Activated CD4-positive, alpha-beta T cell treated with anti-CD3 and anti-CD28 coated beads for 24 hours (primary cell): ENCODE measurements at places on chromosomes 2 and 18.

GRCh38 chr2:4995466-4995865 is 696.7 kb upstream of the SOX11 start:
- DNase-seq: no peak

GRCh38 chr2:41907771-41908207 is 140.0 kb upstream of the PKDCC start:
- no peak for DNase-seq

DNA sequence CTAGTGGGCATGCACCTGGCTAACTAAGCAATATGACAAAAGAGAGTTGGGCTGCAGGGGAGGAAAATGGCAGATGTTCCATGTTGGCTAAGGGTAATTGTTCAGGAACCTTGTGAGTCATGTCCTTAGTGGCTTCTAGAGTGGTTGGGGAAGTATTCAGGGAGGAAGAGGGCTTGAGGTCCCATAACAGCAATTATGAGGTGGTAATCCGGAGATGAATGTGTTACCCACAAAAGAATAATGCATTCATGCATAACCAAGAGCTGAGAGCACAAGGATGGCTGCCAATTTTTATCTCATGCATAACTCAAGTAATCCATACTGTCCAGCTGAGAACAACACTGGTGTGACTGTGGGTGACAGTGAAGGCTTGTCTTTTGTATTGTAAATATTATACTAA is 42.9 kb downstream of the TMEFF2 start:
- DNase-seq: no peak

- peak; percentile 62 for DNase-seq
Measured at GRCh38 chr2:196239622-196240587, 68.5 kb upstream of the STK17B start.

GRCh38 chr2:119465687-119466086 is 34.0 kb downstream of the TMEM37 start:
- no peak for DNase-seq

- DNase-seq: no peak
Measured at GRCh38 chr2:154526234-154526633, 172.3 kb upstream of the KCNJ3 start.

DNA sequence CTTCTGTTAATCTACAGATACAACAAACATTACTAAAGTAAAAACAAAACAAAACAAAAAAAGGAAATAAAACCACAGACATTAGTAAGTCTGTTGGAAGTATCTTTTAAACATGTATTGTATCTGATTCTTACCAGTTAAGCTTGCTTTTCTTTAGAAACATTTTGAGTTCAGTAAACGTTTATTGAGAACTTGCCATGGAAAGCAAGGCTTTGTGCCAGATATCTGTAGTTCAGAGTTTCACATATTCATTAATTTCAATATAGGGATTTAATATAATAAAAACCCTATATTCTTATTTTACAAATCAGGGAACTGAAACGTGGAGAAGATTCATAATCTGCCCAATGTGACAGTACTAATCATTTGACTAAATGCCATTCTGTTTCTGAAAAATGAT is 1101.0 kb upstream of the GYPC start:
- DNase-seq: no peak

DNA sequence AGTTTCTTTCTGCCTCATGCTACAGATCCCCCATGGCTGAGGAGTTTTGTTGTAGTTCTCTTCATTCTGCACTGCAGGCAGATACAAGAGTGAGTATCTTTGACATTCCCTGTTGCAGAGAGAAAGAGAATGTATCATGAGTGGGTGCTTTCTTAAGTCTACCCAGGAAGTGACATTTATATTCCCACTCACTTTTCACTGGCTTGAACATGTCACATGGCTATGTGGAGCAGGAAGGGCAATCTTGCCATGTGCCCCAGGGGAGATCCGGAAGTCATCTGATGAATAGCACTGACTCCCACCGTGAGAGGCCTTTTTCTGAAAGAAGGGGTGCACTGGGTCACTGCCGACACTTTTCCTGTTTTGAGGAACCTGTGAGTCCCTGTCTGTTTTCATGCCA is 66.4 kb upstream of the BOD1L2 start:
- no peak for DNase-seq

DNA sequence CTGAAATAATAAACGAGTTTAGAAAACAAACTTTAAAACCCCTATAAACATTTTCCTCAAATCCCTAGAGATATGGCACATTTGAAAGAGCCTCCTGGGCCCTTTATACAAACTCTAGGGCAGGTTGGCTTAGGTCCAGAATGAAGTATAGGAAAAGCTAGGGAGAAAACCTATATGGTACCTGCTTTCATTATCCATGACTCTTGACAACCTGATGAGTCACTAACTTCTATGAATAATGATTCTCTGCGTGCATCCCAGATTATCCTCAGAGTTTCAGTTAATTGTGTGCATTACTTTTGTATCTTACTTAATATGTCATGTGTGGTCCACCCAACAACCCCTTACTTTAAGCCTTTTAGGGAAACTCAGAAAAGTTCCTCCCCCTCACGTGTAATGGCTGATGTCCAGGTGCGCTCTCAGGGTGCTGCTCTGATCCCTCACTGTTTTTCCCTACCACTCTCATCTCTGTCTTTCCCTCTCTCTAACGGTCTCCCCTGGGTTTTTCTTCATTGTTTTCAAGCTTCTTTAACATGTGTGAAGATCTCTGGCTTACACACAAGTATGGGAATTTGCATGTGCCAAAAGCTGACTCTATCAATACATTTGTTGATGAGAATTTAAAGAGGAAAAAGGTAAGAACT is 78.5 kb downstream of the LRP1B start:
- no peak for DNase-seq

GRCh38 chr2:147854557-147855134 is 9.8 kb downstream of the ACVR2A start:
- no peak for DNase-seq

GRCh38 chr2:58448065-58448507 is 207.0 kb upstream of the FANCL start:
- peak; percentile 2 for DNase-seq

DNA sequence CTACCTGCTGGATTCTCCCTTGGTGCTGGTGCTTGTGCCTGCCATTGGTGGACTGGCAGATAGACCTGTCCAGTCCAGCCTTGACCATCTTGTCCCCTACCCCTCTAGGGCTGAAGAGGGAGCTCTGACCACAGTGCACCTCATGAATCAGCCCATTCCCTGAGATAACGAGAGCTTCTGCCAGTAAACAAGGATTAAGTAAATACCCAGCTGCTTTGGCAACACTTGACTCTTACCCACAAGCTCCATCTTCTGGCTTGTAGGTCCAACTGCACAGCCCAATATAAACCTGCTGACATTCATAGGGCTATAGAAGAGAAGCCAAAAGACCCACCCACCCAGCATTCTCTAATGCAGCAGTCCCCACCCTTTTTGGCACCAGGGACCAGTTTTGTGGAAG is 186.4 kb downstream of the PIK3C3 start:
- no peak for DNase-seq

DNA sequence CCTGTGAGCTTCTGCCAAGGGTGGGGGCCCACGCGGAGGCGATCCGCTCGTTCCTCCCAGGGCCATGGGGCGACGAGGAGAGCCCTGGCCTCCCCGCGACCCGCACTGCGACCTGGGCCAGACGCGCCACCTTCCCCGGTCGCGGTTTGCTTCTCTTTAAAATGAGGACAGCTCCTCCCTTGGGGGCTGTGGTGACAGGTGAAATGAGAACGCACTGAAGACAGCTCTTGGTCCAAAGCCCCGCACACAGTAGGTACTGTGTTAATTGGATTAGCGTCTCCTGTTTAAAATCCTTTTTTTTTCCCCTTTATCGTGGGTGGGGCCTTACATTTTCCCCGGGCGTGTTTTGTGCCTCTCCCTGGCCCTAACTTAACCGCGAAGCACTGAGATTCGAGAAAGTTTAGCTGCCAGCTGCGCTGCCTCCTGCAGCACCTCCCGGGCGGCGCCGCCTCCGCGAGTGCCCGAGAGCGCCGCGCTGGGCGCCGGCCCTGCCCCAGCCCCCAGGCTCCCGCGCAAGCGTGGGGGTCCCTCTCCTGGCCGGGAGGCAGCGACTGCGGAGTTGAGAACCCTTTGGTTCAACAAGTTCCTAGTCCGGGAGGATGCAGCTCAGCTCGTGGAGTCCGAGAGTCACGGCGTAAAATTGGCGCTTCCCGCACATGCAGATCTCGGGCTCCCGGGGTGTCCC is 1.1 kb downstream of the HPCAL1 start:
- DNase-seq: no peak

- no peak for DNase-seq
Measured at GRCh38 chr2:45891719-45892424, 240.4 kb downstream of the PRKCE start.

DNA sequence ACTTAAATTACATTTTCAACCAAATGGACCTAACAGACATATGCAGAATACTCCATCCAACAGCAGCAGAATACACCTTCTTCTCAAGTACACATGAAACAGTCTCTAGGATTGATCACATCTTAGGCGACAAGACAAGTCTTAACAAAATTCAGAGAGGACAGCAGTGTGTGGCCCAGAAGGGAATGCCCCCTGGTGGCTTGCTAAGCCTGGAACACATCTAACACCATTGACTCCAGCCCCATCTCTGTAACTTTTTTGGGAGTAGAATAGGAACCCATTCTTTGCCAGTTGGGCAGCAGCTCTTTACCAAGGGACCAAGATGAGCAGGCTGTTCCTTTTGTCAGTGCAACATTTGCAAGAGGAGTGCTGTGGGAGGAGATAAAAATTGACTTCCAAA is 249.9 kb downstream of the PLCL1 start:
- peak; percentile 28 for DNase-seq

DNA sequence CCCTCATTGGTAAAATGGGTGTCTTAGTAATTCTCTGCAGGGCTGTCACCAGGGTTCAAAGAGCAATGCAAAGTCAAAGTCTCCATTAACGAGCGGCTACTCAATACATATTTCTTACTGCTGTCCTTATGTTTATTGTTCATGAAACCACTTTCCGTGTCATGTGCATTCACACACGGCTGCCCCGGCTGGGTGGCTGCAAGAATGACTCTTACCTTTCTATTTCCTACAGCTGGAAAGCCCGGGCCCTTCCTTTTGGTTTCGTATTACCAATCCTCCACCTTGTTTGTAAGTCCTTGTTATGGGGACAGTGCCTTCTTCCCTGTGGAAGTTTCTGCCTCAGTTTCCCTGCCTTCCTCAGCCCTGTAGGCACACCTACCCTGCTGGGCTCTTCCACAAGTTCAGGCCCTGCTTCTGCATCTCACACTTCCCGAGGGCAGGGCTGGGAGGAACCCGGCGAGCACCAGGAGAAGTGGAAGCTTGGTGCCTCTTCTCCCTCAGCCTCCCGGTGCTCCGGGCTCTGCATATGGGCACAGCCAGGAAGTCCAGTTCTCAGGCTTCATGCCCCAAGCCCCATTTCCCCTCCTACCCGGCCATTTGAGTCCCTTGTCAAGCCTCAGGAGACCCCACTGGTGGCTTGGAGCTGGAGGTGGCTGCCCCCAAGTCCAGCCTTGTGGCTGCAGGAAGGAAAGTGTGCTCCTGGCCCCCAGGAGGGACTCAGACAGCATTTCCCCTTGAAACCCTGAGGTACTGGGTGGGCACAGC is 18.7 kb upstream of the ACKR3 start:
- DNase-seq: no peak

DNA sequence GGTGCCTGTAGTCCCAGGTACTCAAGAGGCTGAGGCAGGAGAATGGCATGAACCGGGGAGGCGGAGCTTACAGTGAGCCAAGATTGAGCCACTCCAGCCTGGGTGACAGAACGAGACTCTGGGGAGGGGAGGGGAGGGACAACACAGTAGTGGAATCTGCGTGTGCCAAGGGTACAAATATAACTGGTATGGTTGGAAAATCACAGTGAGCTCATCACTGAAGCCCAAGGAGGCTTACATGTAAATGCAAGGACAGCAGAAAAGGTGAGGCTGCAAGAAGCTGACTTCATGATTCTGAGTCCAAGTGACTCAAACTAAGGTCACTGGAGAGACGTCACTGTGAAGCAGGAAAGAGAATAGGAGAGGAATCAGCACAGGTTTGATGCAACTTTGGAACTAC is 9.2 kb downstream of the SEPTIN10 start:
- DNase-seq: no peak

DNA sequence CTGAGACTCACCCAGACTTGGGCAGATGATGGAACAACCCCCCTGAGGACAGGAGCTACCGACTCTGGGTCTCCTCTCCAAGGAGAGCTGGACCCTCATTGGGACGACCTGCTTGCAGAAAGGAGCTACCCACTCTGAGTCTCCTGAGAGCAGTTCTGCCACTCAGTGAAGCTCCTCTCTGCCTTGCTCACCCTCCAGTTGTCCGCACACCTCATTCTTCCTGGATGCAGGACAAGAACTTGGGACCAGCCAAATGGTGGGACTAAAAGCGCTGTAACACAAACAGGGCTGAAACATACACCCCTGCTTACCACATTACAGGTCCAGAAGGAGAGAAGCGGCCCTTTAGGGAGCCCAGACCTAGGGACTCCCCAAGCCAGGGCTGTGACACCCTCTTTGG is 124.9 kb upstream of the CCDC150 start:
- DNase-seq: no peak

- no peak for DNase-seq
Measured at GRCh38 chr2:45918463-45919159, 267.1 kb downstream of the PRKCE start.

- no peak for DNase-seq
Measured at GRCh38 chr2:61529944-61530735, 8.0 kb downstream of the XPO1 start.

DNA sequence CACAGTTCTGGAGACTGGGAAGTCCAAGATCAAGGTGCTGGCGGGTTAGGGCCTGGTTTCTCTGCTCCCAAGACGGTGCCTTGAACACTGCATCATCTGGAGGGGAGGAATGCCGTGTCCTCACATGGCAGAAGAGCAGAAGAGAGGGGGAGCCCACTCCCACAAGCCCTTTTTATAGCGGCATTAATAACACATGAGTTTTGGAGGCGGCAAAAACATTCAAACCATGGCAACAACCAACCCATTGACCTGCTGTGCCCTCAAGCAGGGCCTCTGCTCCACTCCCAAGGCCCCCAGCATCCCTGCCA is 62.0 kb downstream of the SMAD7 start:
- DNase-seq: no peak

DNA sequence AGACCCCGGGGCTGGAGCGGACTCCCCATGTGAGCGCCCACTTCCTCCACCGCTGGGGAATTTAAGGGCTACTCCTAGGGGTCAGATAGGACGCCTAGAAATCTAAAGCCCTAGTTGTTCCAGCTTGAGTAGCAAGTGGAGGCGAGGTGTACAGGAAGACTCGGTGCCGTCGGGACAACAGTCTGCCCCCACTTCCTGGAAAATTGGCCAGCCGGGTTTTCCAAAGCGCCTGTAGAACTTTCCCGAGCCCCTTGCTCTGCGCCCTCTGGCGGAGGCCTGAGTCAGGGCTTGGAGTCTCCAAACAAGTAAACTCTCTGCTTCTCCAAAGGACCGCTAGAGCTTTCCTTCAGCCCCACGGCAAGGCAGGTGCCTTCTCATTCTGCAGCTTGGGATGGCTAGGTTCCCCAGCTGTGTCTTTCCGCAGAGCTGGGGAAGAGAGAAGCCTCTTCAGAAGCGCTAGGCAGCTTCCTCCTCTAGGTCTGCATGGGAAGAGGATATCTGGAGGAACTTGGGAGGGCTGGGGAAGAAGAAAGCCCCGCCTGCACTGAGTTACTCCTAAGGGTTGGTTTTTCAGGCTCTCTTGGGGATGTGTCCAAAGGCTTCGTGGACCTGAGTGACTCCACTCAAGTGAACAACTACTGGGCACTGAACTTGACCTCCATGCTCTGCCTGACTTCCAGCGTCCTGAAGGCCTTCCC is 681 bp downstream of the SPR start:
- peak; percentile 57 for DNase-seq

GRCh38 chr2:120348737-120349439 is 3.0 kb downstream of the INHBB start:
- no peak for DNase-seq
